ENCODE measurements at places on chromosomes 7 and 10. TPM values are rescaled to one million over a fixed set of nuclear protein-coding genes. Genes with fewer than 3 reads are reported as not detected.

SPDYE1 gene
- not detected for total RNA-seq

KLF14 gene
- not detected for total RNA-seq

ITIH2 gene
- total RNA-seq = not detected

XRCC2 gene
- 1.0 TPM for total RNA-seq

IFIT1B gene
- not detected for total RNA-seq

WIPF3 gene
- not detected for total RNA-seq

ITGB8 gene
- 0.39 TPM for total RNA-seq

GIMAP4 gene
- total RNA-seq = 105 TPM

LIPK gene
- not detected for total RNA-seq

CALD1 gene
- total RNA-seq = 0.14 TPM

FRMPD2 gene
- not detected for total RNA-seq

Measured in natural killer cell (primary cell).